ENCODE measurements at places on chromosomes 12 and 14.

GRCh38 chr12:53096089-53096741, 1.3 kb upstream of the IGFBP6 start:
- DNase-seq = no peak

DNA sequence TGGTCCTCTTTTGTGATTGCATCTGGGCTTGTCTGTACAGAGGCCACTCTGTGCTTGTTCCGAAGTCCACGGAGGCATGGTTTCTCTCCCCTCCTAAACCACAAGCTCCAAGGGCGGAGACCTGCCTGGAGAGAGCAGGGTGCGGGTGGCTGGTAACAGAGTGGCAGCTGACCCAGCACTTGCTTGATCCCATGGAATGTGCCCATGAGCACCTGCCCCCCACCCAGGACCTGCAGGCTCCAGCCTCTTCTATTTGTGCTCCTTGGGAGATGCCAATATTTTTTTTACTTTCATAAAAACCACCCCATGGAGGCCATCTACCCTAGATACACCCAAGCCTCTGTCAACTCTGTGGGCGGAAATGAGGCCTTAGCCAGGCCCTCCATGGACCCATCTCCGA, 104.7 kb downstream of the PRMT8 start:
- no peak for DNase-seq

DNA sequence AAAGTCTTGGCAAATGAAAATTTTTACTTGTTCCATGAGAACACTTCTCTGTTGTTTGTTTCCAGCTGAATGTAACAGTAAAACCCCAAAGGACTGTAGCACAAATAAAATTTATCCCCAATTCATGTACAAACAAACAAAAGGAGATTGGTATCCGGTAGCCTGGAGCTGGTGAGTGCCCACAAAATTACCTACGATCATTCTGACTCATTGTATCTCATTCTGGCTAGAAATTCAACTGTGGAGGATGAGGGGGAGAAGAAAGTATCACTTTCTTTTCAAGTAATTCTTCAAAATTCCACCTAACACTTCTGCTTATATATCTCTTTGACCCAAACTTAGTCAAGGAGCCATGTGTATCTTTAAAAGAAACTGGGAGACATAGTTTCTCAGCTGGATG, 268.5 kb downstream of the ALG10B start:
- no peak for DNase-seq

GRCh38 chr12:59615392-59616165, 19.8 kb downstream of the SLC16A7 start:
- DNase-seq = no peak

DNA sequence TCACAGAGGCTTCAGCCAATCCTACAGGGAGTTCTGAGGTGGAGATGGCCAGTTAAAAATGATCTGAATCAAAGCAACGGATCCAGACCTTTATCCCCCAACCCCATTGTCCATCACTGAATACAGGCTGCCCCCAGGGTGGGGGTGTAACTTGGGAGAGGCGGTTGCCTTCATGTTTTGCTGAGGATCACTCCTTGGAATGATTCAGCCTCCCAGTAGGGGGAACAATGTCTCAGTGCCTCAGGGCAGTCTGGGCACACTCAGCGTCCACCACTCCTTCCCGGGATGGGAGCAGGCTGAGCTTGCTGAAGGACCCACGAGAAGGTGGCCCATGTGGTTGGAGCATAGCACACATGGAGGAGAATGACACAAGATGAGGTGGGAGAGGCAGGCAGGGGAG, 60.2 kb downstream of the RFX4 start:
- DNase-seq = no peak

- no peak for DNase-seq
Measured at GRCh38 chr12:129196927-129197326, 343.6 kb downstream of the GLT1D1 start.

GRCh38 chr12:27905285-27906126, 67.0 kb downstream of the PTHLH start:
- no peak for DNase-seq

- DNase-seq = no peak
Measured at GRCh38 chr12:96811083-96811482, 96.0 kb upstream of the NEDD1 start.
